NCI-H748 treated with DMSO at 0.1 percent for 48 hours (cell line): ENCODE measurements at places on chromosomes 12 and 14.

DNA sequence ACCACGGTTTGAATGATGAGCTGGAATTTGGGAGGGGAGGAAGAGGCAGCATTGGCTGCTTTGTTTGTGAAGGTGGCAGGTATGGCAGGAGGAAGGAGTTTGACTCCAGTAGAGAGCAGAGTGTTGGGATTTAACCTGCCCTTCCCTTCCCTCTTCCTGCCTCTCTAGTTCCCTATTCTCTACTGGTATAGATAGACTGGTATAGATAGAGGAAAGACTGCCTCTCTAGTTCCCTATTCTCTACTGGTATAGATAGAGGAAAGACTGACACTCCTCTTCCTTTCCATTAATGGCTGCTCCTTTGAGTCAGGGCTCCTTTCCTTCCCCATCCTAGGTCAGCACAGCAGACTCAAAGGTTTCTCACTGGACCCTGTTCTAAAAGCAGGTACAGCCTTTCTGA, 8.4 kb upstream of the SYCP3 start:
- no peak for DNase-seq

- DNase-seq = no peak
These were observed 8.7 kb upstream of the SMUG1 start for GRCh38 chr12:54197431-54197909.

DNA sequence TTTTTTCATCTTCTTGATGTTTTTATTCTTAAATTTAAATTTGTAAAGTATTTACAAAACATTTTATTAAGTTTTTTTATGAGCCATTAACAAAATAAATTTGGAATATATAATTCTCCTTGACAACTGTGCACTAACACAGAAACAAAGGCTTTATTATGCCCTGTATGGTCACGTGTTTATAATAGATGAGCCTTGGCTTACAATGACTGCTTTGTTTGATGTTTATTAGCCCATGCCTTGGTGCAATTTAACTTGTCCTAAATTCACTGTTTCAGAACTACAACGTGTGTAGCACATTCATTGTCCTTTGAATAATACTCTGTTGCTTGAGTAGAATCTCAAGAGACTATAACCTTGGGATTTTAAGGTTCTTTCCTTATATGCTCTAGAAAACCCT, 59.8 kb downstream of the CNTN1 start:
- DNase-seq = no peak

GRCh38 chr14:70833884-70834283, 24.6 kb upstream of the MAP3K9 start:
- no peak for DNase-seq

DNA sequence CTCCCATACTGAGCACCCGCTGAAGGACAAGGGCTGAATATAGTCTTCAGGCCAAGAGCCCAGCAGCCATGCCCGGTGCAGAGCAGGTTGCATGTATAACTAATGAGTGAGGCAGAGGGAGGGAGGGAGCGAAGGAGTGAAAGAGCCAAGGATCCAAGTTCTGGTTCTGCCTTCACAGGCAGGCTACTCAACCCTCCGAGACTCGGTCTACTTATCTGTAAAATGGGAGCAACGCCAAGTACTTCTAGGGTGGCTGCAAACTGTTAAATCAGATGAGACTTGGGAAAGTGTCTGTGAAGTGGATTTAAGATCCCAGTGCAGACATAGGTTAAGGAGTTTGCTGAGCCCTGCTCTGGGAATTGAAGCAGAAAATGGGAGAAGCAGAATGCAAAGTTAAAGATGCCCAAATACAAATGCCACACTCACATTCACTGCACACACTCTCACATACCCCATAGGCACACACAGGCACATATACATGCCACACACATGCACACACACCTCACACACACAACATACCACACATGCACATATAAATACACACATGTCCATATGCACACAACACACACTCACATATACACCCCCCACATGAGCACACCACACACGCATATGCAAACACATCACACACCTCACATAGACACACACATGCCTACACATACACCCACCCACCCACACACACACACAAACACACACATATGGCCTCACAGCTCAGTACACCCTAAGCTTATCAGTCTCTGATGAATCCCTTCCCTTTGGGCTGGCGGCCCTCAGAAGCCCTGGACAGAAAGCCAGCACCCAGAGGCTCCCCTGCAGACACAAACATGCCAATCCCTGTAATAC, 76.7 kb downstream of the PITPNM2 start:
- no peak for DNase-seq

DNA sequence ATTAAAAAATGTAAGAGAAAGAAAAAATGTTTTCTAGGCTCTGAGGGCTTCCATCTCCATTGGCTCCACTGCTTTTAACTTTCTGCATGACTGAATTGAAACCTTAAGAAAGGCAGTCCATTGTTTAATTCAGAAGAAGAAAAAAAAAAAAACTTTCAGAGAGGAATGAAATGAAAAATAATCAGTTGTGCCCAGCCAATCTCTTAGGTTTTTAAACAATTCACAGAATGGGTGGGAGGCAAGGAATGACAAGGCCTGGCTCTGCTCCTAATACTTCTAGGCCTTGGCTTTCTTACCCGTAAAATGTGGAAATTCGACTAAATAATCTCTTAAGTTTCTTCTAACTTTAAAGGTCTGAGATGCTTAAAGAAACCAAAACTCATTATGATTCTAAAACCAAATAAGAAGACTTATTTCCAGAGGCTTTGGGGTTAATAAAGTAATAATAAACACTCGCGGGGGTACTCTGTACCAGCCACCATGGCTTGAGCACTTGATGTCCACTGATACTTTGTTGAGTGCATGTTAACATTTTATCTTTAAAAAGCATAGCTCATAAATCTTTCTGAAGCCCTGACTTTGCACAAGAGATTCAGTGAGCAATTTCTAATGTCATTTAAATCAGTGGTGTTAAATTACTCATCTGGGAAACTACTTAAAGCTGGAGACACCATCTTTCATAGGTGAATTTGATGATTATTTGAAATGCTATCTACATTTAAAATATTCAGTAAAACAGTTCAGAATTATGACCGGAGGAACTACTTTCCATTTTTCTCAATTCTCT, 49.6 kb downstream of the STON2 start:
- no peak for DNase-seq

DNA sequence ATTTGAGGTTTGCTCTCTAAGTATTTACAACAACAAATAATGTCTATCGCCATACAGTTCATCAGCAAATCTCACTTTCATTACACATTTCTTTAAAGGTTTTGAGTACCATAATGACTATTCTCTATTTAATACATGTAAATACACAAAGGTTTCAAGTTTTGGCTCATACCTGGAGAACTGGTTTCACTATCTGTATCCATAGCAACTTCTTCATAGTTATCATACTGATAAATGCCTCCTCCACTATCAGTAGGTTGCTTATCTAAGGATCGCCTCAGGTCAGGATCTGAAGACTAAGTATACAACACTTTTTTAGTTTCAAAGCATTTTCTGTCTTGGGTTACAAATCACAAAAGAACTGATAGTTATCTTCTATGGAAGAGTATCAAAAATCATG, 21.4 kb downstream of the ZFC3H1 start:
- DNase-seq = no peak

DNA sequence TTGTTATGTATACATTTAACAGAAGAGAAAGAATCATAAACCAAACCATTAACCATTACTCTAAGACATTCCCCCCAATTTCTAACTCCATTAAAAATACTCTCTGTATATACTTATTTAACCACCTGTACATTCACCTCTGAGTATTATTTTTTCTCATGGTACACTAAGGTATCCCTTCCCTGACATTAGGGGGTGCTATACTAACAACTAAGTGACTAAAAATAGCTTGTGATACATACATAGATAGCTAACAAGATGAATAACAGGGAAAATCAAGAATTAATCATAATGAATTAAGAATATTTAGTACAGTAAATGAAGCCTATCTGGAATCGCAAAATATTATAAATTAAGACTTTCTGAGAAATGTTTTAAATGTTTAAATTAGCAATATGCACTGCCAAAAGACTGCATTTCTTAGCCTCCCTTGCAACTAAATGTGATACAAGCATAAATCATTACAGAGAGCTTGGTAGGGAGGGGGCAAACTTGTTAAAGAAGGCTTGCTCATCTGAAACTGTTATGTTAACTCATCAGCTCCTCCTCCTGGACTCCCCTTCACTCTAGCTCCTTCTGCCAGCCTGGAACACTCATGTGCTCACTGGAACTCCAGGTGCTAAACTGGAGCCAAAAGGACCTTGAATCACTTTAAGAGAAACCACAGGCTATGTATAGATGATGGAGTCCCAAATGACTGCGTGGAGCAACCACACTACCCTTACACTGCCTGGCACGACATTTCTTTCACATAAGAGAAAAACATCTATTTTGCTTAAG, 14.9 kb downstream of the C2CD5 start:
- peak; percentile 11 for DNase-seq

DNA sequence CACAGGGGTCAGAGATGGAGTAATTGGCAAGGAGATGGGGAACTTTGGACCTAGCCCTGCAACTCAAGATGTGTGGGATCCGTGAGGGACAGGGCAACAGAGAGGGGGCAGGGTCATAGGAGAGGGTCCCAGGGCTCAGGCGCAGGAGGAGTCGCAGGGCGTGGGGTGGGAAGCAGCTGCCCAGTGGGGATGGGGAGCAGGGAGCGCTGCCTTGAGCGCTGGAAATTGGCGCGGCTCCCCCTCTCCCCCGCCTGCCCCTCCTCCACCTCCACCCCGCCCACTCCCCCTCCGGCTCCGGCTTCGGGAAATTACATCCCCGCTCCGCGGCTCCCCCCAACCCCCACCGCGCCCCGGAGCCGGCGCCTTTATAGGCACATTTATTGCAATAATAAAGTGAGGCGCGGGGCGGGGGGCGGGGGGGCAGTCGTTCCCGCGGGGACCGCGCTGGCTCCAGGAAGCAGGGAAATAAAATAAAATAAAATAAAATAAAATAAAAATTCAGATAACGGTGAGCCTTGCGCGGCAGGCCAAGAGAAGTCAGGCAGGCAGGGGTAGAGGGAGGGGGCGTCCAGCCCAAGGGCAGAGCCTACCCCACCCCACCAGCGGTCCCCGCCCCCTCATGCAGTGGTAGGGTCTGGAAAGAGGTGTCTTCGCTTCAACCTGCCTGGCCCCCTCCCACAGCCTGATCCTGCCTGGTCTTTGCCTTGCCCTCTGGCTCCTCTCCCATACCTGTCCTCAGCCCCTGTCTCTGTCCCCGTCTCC, 3.6 kb downstream of the NXPH4 start:
- DNase-seq = no peak

DNA sequence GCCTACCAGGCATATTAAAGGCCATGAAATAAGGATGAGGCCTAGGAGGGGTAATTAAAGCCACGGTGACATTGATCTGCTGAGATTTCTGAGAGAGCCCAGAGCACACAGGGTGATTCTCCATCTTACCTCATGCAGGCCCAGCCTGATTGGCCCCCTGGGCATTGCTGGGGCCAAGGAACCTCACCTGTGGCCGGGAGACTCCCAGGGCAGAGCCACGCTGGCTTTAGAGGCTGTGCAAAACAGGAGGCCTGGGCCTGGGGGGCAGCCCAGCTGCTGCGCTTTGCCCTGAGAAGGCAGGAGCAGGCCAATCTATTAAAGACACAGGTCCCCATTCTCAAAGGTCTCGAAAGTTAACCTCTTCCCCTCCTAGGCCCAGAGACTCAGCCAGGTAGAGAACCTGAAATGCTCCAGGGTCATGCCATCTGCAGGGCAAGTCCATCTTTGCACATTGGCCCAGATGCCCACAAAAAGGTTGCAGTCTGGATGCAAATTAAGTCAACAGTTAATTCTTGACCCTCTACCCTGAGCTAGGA, 1099.7 kb downstream of the BCL11B start:
- DNase-seq = no peak

GRCh38 chr12:108531929-108532848, 17.1 kb downstream of the FICD start:
- DNase-seq = no peak

GRCh38 chr12:124862768-124863415, 772 bp downstream of the SCARB1 start:
- peak; percentile 11 for DNase-seq

GRCh38 chr12:71838676-71839075, 883 bp upstream of the TBC1D15 start:
- no peak for DNase-seq

DNA sequence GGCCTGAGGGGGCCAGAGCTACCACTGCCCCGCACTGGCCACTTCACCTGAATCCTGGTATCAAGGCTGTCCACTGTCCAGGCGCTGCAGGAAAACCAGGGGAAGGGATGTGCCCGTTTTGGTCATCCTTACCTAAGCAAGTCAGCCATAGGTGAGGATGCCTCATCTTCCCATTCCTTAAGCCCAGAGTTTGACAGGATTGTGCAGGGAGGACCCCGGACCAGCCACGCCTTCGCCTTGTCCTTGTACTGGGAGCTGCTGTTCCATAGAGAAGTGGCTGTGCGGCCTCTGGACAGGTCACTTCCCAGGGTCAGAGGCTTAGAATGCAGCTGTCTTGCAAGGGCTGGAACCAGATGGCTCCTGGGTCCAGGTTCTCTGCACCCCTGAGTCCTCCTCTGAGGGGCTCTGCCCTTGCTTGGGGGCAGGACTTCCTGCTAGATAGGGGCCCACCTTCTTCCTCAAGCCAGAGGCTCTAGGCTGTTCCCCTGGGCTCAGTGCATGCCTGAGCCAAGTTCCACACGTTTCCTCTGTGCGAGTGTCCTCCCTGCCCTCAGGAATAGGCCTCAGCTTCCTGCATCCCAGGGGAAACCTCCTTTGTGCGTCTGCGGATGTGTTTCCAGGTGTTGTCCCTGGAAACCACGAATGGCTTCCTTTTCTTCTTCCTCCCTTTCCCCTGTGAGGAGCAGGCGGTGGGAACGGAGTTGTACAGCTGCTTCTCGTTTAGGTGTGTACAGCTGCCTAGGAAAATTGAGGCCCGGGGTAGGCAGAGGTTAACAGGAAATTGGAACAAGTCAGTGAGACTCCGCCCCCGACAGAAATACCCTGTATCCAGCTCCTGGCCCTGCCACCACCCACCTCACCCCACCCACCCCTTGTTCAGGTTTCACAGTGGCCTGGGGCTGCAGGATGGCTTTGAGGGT, 54.3 kb upstream of the RIN3 start:
- DNase-seq = no peak

GRCh38 chr12:56377310-56377988, 14.8 kb upstream of the APOF start:
- DNase-seq = no peak

DNA sequence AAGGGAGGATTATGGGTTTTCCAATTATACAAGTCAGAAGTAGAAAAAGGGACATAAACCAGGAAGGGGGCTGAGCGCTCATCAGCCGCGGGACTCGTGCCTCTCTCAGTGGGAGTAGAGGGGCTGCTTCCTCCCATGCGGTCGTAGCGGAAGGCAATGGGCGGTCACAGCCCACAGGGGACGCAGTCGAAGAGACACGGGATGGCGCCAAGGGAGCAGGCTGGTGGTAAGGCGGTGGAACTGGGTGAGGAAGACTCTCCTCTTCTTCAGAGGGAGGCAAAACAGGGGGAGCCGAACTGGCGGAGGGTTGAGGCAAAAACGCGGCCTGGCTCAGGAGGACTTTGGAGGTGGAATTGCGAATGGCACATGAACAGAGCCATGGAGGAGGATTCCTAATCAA, 677.7 kb downstream of the TMEM121 start:
- no peak for DNase-seq
